Occipital lobe (tissue), 3 donors: ENCODE measurements at places on chromosomes 6 and 20.

- no peak for DNase-seq
Measured at GRCh38 chr6:79223611-79224404, 10.7 kb downstream of the HMGN3 start.

GRCh38 chr6:146892283-146892612 is 293.5 kb downstream of the ADGB start:
- no peak for DNase-seq

- DNase-seq: no peak
Measured at GRCh38 chr20:31452575-31452974, 12.1 kb downstream of the DEFB123 start.

- DNase-seq: no peak
Measured at GRCh38 chr20:50390685-50391443, 119.3 kb upstream of the PTPN1 start.

- DNase-seq: no peak
Measured at GRCh38 chr6:2890976-2891767, 11.9 kb downstream of the SERPINB9 start.

- DNase-seq: no peak
Measured at GRCh38 chr20:21288587-21289370, 14.4 kb upstream of the XRN2 start.

DNA sequence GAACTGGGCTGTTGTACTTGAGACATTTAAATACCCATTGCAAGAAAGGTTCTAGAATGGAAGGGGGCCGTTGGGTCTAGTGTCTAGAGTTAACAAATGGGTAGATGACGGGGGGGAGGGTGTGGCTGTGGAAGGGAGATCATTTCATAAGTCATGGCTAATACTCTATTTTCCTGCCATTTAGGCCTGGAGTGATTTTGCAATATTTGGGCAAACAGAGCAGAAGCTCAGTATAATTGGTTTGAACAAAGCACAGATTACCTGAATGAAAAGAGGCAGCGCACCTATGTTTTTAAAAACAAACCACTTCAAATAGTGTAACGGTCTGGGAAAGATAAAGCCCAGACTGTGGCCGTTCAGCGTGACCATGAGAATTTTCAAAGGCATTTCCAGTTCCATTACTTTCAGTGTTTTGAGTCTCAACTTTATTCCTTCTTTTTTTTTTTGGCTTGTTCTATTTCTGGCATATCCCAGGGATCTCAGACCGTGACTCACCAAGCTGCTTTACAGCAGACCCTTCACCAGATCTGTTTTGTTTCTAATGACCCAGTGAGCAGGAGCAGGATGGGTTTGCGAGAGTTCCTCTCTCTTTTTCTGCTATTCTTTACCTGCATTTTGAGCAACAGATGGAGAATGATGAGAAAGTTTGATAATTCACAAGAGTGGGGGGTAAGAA is 73.7 kb downstream of the LYRM2 start:
- no peak for DNase-seq

DNA sequence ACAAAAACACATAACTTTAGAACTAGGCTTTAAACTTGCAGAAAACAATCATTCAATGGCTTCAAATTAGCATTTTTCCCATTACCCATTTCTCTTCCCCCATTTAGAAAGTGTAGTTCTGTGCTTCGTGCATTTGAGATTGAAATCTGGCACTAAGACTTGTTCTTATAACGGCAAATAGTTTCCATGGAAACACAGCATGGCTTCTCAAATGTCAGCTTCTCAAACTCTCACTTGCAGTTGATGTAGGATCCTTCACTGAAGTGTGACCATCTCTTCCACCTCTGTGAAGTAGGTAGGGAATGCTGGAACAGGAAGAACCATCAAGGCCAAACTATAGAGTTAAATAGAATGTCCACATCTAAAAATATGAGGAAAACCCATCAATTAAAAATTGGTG is 52.2 kb downstream of the MANEA start:
- DNase-seq: no peak

- no peak for DNase-seq
Measured at GRCh38 chr6:135604035-135604860, 106.7 kb upstream of the AHI1 start.
